ENCODE measurements at places on chromosomes 2 and 18.

DNA sequence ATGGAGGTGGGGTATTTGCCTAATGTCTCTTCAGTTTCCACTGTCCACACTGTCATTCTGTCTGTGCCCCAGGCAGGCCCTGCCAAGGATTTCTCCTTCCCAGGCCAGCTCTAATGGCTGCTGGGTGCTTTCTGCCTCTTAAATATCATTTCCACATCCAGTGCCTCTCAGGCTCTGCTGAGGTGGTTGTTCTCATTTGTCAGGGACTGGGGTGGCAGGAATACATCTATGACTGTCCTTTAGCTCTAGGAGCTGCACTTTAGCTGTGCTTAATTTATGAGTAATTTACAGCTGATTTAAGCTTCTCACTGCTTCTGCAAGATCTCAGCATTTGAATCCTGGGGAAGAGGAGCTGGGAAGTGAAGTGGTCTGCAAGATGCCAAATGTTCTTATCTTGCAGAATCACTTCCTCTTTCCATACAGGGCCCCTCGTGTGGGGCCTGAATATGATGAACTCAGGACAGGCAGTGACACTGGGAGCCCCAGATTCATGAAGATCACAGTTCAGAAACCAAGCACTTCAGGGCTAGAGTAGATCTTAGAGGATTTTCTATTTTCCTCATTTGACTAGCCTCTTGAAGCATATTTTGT is 150.2 kb downstream of the FSHR start:
- DNase-seq = no peak

DNA sequence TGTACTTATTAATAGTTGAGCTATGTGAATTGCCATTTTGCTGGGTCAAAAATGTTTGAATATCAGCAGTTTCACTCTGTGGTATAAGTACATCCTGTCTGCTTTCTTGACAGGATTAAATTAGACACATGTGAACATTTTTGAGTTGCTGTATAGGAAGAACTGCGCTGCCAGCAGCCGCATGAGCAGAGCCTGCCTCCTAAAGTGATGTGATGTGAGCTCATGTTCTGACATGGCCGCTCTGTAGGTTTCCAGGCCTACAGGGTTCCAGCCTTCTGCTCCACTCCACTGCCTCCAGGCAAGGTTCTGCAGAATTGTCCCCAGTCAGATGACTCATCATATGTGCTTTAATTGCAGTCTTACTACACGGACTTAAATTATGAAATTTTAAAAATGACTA is 119.7 kb upstream of the NFATC1 start:
- DNase-seq = no peak

GRCh38 chr18:3061581-3062312 is 48.8 kb upstream of the LPIN2 start:
- peak; percentile 16 for DNase-seq

DNA sequence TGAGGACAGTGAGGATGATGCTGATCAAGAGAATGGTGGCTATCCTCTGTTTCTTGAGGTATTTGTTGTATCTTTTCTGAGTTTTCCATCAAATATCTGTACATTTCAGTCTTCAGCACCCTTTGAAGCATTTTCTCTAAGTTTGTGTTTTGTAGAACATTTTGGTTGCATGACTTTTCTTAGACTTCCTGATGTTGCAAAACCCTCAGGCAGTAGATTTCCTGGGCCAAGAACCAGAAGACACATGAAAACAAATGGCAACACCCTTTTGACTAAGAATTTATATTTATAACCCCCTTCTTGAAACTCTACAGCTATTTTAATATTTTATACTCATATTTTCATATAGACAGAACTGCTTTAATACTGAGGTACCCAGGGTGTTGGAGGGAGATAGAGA is 16.2 kb downstream of the HNMT start:
- no peak for DNase-seq

- DNase-seq = no peak
Observed at GRCh38 chr2:158688721-158689120, 106.4 kb upstream of the DAPL1 start.

GRCh38 chr2:128280158-128280871 is 38.4 kb downstream of the HS6ST1 start:
- DNase-seq = no peak

DNA sequence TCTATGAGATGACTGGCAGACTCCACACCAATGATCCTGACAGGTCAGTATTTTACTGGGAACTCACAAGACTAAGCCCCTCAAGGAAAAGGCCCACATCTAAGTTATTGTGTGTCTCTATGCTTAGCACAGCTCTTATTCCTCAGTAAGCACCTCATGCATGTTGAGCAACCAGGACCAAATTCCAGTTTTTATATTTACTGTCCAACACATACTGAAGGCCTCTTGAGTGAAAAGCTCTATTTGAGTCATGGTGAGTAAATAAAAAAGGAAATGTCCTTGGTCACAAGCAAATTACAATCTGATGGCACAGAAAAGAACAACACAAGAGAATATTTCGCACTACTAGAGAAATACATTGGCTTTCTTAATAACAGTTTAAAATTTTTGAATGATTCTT is 87.9 kb upstream of the ETAA1 start:
- no peak for DNase-seq

DNA sequence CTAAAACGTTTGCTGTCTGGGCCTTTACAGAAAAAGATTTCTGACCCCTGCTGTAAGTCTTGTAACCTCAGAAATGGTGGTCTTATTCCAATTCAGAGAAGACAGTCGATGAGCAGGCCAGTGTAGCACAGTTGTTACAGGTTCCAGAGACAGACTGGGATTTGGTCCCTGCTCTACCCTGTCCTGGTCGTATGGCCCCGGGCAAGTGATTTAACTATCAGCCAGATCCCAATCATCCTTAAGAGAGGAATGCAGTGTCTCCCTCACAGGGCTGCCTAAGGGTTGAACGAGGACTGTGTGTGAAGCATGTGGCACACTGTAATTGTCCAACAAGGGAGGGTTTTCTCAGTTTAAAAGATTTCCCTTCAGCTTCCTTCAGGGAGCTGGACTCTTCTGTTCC is 47.2 kb downstream of the HK2 start:
- no peak for DNase-seq

DNA sequence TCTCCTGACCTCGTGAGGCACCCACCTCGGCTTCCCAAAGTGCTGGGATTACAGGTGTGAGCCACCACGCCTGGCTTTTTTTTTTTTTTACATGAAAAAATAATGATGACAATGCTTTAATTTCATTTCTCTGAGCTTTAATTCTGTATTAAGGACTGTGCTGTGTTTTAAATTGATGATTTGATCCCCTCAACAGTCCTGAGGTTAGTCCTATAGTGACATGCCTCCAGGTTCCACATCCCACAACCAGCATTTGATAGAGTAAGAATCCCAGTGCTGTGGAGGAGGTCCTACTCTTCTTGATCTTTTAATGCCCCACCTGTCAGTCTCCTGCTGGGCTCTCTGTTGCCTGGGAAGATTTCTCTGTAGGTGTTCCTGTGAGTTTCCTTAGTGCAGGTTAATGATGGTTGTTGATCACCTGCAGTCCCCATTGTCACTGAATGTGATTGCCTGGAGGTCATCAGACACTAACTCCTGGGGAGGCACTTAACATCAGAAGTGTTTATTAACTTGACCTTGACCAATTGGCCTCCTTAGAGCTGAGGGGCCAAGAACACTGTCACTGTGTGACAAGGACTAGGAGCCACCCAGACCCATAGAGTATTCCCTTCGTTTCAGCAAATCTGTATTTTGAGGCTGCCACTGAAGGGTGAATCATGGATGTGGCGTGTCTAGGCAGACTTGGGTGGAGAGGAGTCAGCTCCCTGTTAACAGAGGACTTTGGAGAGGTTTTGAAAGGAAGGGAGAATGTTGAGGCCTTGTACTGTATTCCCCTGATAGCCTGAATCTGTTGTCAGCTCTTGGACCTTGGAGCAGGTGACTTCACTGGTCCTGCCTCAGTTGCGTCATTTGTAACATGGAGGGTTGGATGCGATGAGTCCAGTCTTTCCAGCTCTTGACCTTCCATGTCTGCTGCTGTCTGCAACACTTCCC is 11.5 kb downstream of the ASAP2 start:
- DNase-seq = no peak

DNA sequence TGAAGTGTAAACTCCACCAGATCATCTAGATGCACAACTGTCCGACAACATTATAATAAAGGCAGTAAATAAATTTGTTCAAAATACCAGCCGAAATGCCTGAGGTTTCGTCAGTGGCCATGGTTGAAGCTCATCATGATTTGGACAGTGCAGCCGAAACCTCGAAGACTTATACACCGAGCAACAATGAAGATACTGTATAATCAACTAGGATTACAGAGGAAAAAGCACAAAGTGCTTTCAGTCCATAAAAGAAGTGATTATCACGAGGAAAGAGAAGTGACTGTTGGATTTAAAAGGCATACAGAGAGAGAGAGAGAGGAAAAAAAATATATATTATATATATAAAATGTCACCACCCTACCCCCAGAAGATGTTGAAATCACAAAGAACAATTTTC is 52.0 kb upstream of the GALNT3 start:
- no peak for DNase-seq

GRCh38 chr2:102703748-102704147 is 58.1 kb upstream of the TMEM182 start:
- no peak for DNase-seq

GRCh38 chr2:134167015-134167414 is 86.9 kb upstream of the MGAT5 start:
- DNase-seq = no peak

DNA sequence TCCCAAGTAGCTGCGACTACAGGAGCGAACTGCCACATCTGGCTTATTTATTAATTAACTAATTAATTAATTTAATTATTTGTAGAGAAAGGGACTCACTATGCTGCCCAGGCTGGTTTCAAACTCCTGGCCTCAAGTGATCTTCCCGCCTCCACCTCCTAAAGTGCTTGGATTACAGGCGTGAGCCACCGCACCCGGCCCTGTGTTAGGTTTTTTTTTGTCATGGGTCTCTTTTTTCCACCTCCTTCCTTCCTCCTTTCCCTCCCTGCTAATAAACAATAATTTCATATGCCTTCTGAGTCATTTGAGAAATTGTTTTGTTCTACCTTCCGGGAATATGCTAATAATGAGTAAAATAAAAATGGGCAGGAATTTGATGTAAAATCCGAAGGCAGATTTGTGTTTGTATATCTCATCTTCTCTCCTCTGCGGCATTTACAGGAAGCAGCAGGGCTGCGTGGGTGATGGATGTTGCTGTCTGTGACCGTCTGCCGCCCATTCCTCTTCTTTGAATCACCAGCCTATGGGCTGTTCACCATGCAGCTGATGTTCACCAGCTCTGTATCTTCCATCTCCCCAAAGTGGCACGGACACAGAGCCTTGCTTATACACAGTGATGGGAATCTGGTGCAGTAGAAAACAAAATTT is 89.9 kb downstream of the ACSL3 start:
- DNase-seq = no peak

- no peak for DNase-seq
Observed at GRCh38 chr2:120831891-120832290, 96.2 kb downstream of the GLI2 start.

Data from T-helper 9 cell (primary cell).